ENCODE measurements at places on chromosomes 5 and 9.

DNA sequence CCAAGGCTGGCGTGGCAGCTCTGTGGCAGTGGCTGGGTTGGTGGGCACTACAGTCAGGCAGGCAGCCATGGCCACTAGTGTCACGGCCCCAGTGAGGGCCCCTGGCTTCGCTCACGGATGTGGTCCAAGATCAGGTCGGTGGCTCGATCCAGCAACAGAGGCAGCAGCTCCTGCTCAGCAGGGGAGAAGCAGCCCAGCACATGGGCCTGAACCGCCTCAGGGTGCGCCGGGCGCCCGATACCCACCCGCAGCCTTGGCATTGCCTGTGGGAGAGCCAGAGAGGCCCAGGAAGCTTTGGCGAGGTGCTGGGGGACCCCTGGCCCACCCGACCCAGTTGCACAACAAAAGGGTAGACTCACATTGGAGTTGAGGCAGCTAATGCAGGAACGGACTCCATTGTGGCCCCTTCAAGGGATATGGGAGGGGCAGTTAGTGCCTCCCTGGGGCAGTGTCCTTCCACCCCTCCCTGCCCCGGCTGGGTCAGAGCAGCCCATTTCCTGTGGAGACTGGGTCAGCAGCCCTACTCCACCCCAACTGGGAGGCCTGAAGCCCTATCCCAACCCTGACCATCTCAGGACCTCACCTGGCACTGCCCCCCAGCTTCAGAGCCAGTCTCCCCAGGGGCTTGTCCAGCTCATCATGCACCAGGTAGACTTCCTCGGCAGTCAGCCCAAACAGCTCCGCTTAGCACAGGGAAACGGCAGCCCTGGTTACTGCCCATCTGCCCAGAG lies 1.3 kb downstream of the PTRH1 start:
- DNase-seq: no peak

DNA sequence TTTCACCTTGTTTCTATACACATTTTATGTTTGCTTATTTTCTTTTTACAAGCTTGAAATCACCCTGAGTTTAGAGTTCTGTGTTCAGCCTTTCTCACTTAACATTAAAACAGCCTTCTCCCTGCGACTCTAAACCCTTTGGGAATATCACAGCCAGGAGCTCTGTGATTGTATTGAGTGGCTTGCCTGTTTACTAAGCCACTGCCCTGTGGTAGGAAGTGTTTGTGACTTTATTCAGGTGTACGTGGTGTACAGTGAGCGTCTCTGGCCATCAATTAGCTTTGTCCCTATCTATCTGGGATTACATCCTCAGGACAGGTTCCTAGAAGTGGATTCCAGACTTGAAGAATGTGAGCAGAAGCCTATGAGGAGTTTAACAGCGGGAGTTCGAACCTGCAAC lies 11.0 kb upstream of the NEURL1B start:
- no peak for DNase-seq

DNA sequence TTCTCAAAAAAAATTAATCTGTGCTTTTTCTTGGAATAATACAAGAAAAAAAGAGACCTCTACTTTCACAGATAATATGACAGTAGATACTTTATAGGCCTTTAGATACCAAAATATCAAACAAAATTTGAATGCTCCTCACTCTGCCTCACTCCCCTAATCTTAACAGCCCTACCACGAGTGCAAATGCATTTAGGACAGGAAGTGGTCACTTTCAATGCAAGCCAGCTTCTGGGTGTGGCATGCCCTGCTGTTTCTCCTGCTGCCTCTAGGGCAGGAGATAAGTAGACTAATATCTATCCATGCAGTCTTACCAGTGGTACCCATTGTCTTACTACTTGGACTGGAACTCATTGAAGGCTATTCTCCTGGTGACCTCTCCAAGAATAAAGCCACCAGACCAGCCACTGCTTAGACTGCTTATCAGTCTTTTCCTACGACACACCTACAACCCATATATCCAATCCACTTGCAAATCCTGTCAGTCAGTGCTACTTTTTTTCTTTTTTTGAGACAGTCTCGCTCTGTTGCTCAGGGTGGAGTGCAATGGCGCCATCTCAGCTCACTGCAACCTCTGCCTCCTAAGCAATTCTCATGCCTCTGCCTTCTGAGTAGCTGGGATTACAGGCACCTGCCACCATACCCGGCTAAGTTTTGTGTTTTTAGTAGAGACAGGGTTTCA lies 23.0 kb downstream of the FRRS1L start:
- no peak for DNase-seq

GRCh38 chr5:172772112-172772906 lies 1.3 kb upstream of the DUSP1 start:
- peak; percentile 99 for DNase-seq

DNA sequence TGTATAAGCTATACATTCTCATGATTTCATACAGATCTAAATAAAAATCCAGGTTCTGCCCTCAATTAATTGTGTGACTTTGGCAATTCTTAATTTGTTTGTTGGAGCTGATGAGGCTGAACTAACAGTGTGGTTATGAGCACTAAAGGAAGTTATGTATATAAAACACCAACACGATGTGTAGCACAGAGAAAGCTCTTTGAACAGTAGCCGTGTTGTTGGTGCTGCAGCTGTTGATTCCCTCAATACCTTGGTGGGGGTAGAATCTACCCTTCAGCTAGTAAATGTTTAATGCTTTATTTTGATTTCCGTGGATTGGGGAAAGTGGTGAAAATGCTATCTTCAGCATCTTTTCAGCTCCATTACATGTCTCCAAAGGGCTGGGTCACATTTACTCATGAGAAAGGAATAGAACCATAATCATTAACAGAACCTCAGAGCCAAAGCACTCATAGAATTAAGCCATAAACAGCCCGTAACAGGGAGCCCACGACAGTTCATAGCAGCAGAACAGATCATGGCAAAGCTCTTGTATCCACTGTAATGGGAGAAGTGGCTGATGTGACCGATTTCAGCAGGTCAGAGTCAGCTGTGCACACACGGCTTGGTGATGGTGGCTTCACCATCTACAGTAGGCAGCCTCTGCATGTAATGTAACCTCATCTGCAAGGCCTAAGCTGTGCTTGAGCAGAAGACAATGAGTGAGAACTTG lies 332.7 kb downstream of the DIRAS2 start:
- DNase-seq: no peak

GRCh38 chr9:131841765-131842318 lies 102.0 kb upstream of the RAPGEF1 start:
- no peak for DNase-seq

DNA sequence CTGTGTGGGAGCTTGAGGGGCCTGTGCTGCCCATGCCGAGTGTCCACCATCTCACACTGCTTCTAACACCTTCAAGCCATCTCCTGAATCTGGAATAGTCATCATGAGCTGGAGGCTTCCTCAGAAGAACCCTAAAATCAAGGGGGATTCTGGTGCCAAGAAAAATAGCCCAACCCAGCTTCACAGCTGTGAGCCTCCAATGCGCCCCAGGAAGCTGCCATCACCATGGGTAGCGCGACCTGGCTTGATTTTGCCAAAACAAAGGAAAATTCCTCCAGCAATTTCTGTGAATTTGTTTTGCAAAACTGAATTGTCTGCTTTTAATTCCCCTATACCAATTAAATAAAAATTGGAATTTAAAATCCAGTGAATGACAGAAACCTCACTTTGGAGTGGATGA lies 6.2 kb upstream of the TIFAB start:
- DNase-seq: no peak

GRCh38 chr9:88540251-88540763 lies 5.3 kb downstream of the NXNL2 start:
- DNase-seq: no peak

GRCh38 chr9:72905514-72906480 lies 47.1 kb downstream of the ALDH1A1 start:
- no peak for DNase-seq

- DNase-seq: peak; percentile 67
Observed at GRCh38 chr5:135551593-135552447, 16.1 kb upstream of the NEUROG1 start.

DNA sequence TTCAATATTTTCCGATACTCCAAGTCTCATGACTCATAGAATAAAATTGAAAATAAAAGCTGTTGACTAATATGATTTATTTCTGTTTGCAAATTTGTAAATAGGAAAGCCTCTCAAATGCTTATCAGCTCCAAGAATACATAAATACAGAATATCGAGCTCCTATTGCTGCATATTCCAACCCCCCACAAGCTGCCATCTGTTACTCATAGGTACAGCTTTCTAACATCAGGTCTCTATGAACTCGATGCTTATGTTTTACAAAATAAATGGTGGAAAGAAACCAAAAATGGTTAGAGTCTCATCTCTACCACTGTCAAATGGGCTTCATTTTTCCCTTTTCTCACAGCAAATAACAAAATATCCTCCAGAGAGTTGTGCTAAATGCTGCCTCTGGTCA lies 631.6 kb upstream of the CDH18 start:
- DNase-seq: no peak

- DNase-seq: no peak
Observed at GRCh38 chr5:93252165-93252564, 328.9 kb downstream of the NR2F1-AS1 start.

DNA sequence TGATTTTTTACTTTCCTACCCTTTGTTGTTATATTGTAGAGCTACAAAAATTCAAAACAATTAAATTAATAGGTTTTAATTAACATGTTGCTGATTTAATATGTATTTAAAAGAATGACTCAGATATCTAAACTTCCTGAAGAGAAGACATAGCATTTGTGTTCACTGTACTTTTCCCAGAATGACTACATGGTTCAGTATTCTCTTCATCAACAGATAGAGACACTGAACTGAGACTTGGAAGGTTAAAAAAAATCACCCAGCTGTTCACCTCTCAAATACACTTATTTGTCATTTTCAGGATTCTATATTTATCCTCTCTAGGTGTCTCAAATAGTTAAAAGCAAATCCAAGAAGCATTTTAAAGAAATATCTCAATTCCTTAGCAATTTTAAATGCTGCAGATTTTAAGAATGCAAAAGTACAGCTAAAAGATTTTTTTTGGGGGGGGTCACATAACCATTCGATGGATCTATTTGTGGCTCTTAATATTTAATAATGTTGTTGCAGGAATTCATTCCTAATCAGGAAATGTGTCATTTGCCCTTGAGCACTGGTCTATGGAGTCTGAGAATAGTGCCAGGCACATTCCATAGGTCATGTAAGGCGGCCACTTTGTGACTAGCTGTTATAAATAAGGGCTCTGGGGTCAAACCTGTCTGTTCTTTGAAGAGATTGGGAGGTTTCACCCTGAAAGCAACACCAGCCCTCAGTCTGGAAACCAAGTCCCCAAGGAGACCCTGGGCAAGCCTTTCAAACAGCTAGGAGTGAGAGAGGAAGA lies 463.1 kb downstream of the NR2F1-AS1 start:
- no peak for DNase-seq

DNA sequence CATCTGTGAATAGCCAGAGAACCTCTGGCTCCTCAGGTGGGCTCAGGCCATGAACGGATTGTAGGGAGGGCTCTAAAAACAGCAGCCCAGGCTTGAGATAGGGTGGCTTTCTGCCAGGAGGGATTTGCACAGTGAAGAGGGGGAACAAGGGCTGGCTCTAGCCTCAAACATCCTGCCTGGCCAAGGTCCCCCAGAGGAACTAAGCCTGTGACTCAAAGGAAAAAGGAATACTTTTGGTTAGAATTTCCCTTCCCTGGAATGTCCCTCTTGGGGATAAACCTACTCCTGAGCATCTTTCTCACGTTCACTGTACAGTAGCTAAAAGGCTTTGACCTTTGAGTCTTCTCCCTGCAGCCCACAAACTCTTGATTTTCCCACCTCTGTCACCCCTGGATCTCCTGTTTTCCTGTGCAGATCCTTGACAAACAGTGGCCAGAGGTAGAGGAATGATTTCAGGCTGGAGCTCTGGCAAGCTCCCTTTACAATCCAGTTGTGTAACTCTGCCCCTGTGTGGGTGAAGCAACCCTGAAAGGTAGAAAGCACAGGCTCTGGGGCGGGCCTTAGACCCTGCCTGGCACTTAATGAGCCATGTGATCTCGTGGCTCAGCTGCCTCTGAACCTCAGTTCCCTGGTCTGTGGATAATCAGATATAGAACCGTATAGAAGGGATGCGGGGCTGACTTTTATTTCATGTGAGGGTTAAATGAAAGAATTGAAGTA lies 17.4 kb downstream of the SEC61B start:
- DNase-seq: no peak

GRCh38 chr9:81116340-81117137 lies 572.8 kb downstream of the TLE1 start:
- no peak for DNase-seq

GRCh38 chr9:129285979-129286772 lies 108.1 kb upstream of the IER5L start:
- peak; percentile 55 for DNase-seq
